ENCODE measurements at places on chromosomes 3 and 15. TPM values are rescaled to one million over a fixed set of nuclear protein-coding genes. Genes with fewer than 3 reads are reported as not detected.

DNA sequence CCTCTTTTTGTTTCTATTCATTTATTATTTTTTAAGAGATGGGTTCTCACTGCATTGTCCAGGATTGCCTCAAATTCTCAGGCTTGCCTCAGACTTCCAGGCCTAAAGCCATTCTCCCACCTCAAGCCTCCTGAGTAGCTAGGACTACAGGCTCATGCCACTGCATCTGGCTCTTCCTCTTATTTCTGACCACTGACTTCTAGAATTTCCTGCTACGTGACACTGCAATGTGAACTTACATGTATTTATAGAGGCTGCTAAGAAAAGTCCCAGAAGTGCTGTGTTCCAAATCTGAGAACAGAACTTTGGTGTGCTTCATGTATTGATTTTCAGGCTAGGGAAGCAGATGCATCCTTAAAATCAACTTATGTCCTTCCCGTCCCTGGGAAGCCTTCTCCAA is 407.4 kb downstream of the RSL24D1 start:
- no peak for DNase-seq

GRCh38 chr3:76694063-76694462 is 345.8 kb upstream of the ROBO2 start:
- DNase-seq: no peak

The PLCH1 gene
- under 0.01 TPM for total RNA-seq

DNA sequence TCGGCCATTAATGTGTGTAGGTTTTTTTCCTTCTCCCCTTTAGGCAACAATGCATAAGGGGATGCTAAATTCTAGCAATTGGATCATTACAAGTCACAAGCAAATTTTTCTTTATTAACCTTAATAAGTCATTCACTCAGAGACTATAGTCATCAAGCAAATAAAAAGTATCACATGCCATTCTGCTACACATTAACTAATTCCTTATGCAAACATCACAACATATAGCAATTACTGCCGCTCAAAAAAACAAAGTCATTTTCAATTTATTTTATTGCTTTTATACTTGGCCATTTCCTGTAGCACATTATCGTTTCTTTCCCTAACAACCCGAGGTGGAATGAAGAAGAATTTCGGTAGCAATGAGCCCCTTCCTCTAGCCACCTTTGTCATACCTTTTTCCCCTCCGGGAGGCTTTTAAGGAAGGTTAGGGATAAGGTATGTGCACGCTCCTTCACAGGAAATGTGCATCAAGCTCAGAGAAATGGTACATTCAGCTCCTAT is 421.2 kb downstream of the TIGIT start:
- DNase-seq: no peak

GRCh38 chr3:132854856-132855535 is 132.8 kb upstream of the NPHP3 start:
- DNase-seq: no peak

The MST1 gene
- total RNA-seq: 6.3 TPM

DNA sequence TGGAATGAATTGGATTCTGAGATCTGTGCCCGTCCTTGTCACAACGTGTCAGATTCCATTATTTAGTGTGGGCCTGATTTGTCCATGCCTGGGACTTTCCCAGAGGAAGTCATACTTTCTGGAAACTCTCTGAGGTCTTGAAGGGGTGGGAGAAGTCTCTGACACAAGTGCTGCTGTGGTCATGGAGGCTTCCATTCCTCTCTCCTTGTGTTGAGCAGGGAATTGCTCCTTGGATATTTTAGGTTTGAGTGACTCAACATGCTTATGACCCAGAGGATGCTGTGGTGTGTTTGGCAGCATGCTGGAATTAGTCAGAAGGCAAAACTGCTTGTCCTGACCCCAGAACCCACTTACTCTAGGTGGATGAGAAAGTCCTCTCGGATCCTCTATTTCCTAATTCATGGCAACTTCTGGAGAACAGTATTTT is 132.1 kb downstream of the LPP start:
- DNase-seq: peak; percentile 98

Measured in GM23248 (cell line).